ENCODE measurements at places on chromosomes 6 and 20.

- no peak overlapping the region for H3K27ac ChIP-seq
- H3K4me1 ChIP-seq = no peaks in the 10 kb centered on the region
- H3K27me3 ChIP-seq = no peaks in the 10 kb centered on the region
- DNase-seq = peak; percentile 68
- H3K36me3 ChIP-seq = no peaks in the 10 kb centered on the region
Observed at GRCh38 chr6:105892577-105893262, 193.4 kb upstream of the PRDM1 start.

DNA sequence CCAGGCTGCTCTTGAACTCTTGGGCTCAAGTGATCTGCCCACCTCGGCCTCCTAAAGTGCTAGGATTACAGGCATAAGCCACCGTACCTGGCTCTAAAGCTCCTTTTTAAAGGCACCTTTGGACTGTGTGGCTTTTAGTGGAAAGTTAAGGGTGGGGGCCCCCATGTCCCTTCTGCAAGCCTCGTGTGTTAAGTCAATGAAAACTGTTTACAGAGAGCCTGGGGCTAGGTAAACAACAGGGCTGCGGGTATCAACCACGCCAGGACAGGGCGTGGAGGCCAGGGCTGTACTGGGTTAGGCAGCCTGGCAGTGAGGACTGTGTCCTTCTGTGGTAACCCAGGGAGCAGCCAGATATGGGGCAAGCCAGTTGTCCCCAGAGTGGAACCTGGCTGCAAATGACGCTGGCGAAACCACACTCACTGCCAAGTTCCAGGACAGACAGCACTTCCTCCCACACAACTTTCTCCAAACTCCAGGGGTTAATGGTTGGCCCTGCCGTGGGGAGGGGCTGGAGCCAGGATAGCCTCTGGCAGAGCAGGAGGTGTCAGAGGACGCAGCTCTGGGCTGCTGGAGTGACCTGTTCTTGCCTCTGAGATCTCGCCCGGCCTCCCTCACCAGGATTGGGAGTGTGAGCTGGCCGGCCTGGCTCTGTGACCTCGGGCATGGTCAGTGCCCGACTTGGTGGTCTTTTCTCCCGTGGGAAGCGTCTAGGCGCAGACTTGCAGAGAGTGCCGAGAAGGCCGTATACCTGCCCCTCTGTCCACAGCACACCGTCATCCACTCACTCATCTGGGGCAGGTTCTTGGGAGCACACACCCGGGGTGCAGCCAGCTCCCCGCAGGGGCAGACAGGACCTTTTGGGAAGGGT is 3.2 kb downstream of the SLC17A9 start:
- no peak overlapping the region for H3K4me3 ChIP-seq
- no peak for DNase-seq
- no peaks in the 10 kb centered on the region for H3K27me3 ChIP-seq
- no peak overlapping the region for H3K27ac ChIP-seq

GRCh38 chr6:19369785-19370184 is 467.4 kb upstream of the ID4 start:
- H3K27me3 ChIP-seq = no peaks in the 10 kb centered on the region
- no peak overlapping the region for H3K4me3 ChIP-seq
- no peak for DNase-seq
- H3K27ac ChIP-seq = no peak overlapping the region
- H3K36me3 ChIP-seq = no peaks in the 10 kb centered on the region

GRCh38 chr20:60509407-60509806 is 551.2 kb downstream of the CDH26 start:
- no peaks in the 10 kb centered on the region for H3K27me3 ChIP-seq
- H3K4me3 ChIP-seq = no peak overlapping the region
- DNase-seq = no peak
- no peak overlapping the region for H3K27ac ChIP-seq

GRCh38 chr20:62359491-62360121 is 7.5 kb downstream of the LAMA5 start:
- no peak overlapping the region for H3K4me3 ChIP-seq
- no peak for DNase-seq
- H3K27ac ChIP-seq = no peak overlapping the region
- no peaks in the 10 kb centered on the region for H3K4me1 ChIP-seq
- no peaks in the 10 kb centered on the region for H3K36me3 ChIP-seq
- H3K27me3 ChIP-seq = no peaks in the 10 kb centered on the region

- no peaks in the 10 kb centered on the region for H3K36me3 ChIP-seq
- DNase-seq = peak; percentile 9
- no peak overlapping the region for H3K4me3 ChIP-seq
- no peaks in the 10 kb centered on the region for H3K27me3 ChIP-seq
Observed at GRCh38 chr6:6847591-6847990, 259.1 kb downstream of the LY86 start.

DNA sequence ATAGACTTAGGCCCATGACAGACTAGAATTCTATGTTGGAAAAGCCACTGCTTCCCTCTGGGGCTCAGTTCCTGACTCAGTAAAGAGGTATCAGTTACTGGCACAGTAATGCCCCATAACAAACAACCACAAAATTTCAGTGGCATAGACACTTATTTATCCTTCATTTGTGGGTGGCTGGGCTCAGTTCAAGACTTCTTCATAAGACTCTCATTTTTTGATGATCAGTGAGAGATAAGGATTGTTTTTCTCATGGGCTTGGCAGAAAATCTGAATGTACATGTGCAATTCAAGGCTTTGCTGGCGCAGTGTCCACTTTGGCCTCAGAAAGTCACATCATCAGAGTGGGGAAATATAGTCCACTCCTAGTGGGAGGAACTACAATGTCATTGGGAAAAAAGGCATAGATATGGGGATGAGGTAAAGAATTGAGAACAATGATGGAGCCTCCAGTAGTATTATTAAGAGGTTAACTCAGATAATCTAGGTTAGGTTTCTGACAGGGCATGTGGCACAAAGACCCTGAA is 384.6 kb upstream of the FLRT3 start:
- DNase-seq = no peak
- H3K27ac ChIP-seq = no peak overlapping the region
- H3K27me3 ChIP-seq = no peaks in the 10 kb centered on the region
- no peaks in the 10 kb centered on the region for H3K36me3 ChIP-seq
- H3K4me3 ChIP-seq = no peak overlapping the region

DNA sequence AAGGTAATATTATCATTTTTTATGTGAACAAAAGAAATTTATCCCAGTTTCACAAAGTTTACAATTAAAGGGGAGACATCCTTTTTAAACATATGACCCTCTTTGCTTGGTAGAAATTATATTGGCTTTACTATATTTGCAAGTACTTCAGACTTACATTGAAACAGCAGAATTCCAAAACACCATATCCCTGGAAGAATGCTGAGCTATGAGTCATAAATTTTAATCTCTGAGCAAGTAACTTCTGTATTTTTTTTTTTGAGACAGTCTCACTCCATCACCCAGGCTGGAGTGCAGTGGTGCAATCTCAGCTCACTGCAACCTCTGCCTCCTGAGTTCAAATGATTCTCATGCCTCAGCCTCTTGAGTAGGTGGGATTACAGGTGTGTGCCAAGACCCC is 240.4 kb downstream of the TBC1D32 start:
- DNase-seq = no peak
- no peaks in the 10 kb centered on the region for H3K4me1 ChIP-seq
- no peak overlapping the region for H3K27ac ChIP-seq

DNA sequence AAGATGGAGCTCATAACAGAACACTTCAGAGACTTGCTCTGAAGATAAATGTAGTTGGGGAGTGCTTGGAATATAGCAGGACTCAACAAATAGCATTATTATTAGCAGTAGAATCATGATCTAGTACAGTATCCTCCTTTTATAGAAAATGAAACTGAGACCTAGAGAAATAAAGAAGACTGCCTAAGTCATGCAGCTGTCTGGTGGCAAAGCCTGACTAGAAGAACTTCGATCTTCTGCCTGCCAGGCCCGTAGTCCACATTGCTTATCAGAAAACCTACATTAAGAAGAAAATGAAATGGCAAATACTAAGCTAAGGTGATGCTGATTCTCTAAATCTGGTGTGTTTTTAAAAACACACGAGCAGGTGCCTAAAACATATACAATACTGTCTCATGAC is 46.4 kb upstream of the DST start:
- no peak for DNase-seq
- H3K36me3 ChIP-seq = no peaks in the 10 kb centered on the region
- peak overlapping the region; percentile 87 for H3K27ac ChIP-seq
- no peak overlapping the region for H3K4me3 ChIP-seq

- peaks cover 8% of the 10 kb centered on the region for H3K4me1 ChIP-seq
- H3K4me3 ChIP-seq = no peak overlapping the region
- no peaks in the 10 kb centered on the region for H3K27me3 ChIP-seq
Observed at GRCh38 chr20:5128886-5129285, 2.1 kb downstream of the CDS2 start.

GRCh38 chr6:20722455-20722854 is 188.2 kb downstream of the CDKAL1 start:
- no peak for DNase-seq
- H3K36me3 ChIP-seq = no peaks in the 10 kb centered on the region
- H3K4me1 ChIP-seq = no peaks in the 10 kb centered on the region

- no peaks in the 10 kb centered on the region for H3K36me3 ChIP-seq
- H3K27me3 ChIP-seq = no peaks in the 10 kb centered on the region
- no peak for DNase-seq
- H3K4me1 ChIP-seq = peaks cover 4% of the 10 kb centered on the region
- H3K27ac ChIP-seq = no peak overlapping the region
- H3K4me3 ChIP-seq = no peak overlapping the region
Observed at GRCh38 chr6:158684311-158684710, 34.5 kb downstream of the SYTL3 start.

GRCh38 chr6:163349696-163350095 is 64.8 kb upstream of the QKI start:
- no peaks in the 10 kb centered on the region for H3K27me3 ChIP-seq
- DNase-seq = no peak
- H3K4me1 ChIP-seq = no peaks in the 10 kb centered on the region
- no peak overlapping the region for H3K4me3 ChIP-seq
- H3K27ac ChIP-seq = no peak overlapping the region
- H3K36me3 ChIP-seq = no peaks in the 10 kb centered on the region

DNA sequence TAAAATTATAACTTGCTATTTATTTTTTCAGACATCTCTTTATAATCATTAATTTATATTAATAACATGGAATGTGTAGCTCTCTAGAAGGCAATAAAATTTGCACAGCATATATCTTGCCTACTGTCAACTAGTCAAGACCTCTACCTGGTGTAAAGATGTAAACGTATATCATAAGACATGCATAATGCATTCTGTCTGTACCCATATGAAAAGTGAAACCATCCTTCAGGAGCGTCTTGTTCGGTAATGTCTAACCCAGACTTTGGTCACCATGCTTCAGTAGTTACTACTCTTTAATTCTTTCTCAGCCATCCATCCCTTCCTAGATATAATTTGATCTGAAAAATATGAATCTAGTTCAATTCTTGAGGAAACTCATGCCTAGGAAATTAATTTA is 21.0 kb downstream of the CEP43 start:
- no peak for DNase-seq
- H3K4me1 ChIP-seq = no peaks in the 10 kb centered on the region
- H3K36me3 ChIP-seq = no peaks in the 10 kb centered on the region
- no peaks in the 10 kb centered on the region for H3K27me3 ChIP-seq
- H3K27ac ChIP-seq = no peak overlapping the region
- H3K4me3 ChIP-seq = no peak overlapping the region

GRCh38 chr20:47583551-47583950 is 81.9 kb downstream of the NCOA3 start:
- H3K27me3 ChIP-seq = no peaks in the 10 kb centered on the region
- H3K4me1 ChIP-seq = no peaks in the 10 kb centered on the region
- H3K36me3 ChIP-seq = no peaks in the 10 kb centered on the region
- no peak overlapping the region for H3K27ac ChIP-seq
- H3K4me3 ChIP-seq = no peak overlapping the region

- peak overlapping the region; percentile 15 for H3K4me3 ChIP-seq
- H3K27me3 ChIP-seq = no peaks in the 10 kb centered on the region
- no peaks in the 10 kb centered on the region for H3K36me3 ChIP-seq
- H3K4me1 ChIP-seq = no peaks in the 10 kb centered on the region
- no peak for DNase-seq
Observed at GRCh38 chr6:131443514-131443913, 129.5 kb upstream of the ARG1 start.

DNA sequence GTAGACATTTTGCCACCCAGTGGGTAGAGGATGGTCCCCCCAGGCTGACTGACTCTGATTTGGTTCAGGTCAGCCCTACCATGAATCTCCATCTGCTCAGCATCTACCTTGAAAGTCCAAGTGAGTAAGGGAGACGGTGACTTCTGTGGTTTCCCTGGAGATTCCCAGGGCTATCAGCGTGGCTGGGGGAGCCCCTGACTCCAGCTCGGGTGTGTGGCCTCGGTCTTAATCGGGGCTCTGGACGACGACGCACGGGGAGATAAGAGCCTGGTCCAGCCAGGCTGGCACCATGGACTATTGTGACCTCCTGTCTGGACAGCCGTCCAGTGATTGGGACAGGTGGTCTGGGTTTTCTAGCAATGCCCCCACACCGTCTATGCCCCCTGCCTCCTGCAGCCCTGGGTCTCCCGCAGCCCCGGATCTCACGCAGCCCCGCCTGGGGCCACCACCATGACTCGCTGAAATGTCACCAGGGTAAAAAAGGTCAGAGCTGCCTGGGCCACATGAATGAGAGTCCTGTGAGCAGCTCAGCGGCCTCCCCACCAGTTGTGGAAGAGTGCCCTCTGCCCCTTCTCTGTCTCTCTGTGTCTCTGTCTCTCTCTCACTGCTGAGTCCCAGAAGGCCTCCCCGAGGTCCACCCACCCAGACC is 47.1 kb upstream of the GATA5 start:
- no peaks in the 10 kb centered on the region for H3K4me1 ChIP-seq
- peaks cover 3% of the 10 kb centered on the region for H3K27me3 ChIP-seq
- H3K4me3 ChIP-seq = no peak overlapping the region
- no peak overlapping the region for H3K27ac ChIP-seq

DNA sequence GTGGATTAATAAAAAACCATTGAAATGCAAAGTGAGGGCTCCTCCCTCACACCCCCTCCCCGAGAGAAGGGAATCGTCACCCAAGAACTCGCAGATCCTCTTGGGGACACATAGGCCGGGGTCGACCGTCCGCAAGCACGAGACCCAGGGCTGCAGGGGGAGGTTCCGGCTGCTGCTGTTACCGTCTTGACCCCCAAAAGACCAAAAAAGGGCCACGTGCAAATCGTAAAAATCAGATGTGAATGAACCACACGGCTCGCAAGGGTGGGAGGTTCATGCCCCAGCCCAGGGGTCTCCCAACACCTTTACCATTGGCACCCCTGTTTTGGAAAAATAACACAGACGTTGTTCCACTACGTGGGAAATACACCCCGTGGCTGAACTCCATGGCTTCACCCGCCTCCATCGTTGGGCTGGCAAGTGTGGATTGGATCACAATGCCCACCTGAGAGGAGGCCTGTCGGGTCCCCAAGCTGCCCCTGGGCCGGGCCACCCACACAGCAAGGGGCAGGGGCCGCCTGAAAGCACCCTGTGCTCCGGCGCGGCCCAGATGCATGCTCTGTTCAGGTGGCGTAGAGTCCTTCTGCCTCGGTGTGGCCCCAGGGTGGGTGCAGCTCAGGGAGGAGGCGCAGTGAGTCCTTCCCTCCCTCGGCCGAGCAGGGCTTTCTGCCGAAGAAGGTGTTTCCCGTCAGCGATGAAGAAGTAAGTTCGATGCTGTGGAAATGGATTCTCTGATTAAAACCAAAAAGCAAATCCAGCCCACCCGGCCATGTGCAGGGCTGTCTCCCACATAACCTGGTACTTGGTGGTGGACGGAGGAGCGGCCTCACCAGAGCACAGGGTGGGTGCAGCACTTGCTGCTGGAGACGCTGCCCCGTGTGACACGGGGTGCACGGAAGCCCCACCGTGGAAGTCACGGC is 85.0 kb downstream of the YTHDF1 start:
- no peaks in the 10 kb centered on the region for H3K27me3 ChIP-seq
- no peak overlapping the region for H3K4me3 ChIP-seq
- no peak overlapping the region for H3K27ac ChIP-seq
- H3K4me1 ChIP-seq = no peaks in the 10 kb centered on the region

- no peak overlapping the region for H3K4me3 ChIP-seq
- H3K27ac ChIP-seq = no peak overlapping the region
- H3K36me3 ChIP-seq = peaks cover 47% of the 10 kb centered on the region
- H3K4me1 ChIP-seq = peaks cover 23% of the 10 kb centered on the region
- no peak for DNase-seq
Observed at GRCh38 chr6:167962711-167963110, 34.8 kb upstream of the KIF25 start.

Measured in Peyer's patch (tissue), 4 donors.